Activated naive CD8-positive, alpha-beta T cell treated with anti-CD3 and anti-CD28 coated beads, Interleukin-2, amount 50 U/mL, for 24 hours (primary cell): ENCODE measurements at places on chromosomes 4 and X.

GRCh38 chr4:6390356-6390755 lies 82.1 kb downstream of the PPP2R2C start:
- DNase-seq, result no peak
- H3K4me3 ChIP-seq, result no peak overlapping the region
- H3K27me3 ChIP-seq, result peaks cover 8% of the 10 kb centered on the region
- no peaks in the 10 kb centered on the region for H3K4me1 ChIP-seq
- no peaks in the 10 kb centered on the region for H3K36me3 ChIP-seq

DNA sequence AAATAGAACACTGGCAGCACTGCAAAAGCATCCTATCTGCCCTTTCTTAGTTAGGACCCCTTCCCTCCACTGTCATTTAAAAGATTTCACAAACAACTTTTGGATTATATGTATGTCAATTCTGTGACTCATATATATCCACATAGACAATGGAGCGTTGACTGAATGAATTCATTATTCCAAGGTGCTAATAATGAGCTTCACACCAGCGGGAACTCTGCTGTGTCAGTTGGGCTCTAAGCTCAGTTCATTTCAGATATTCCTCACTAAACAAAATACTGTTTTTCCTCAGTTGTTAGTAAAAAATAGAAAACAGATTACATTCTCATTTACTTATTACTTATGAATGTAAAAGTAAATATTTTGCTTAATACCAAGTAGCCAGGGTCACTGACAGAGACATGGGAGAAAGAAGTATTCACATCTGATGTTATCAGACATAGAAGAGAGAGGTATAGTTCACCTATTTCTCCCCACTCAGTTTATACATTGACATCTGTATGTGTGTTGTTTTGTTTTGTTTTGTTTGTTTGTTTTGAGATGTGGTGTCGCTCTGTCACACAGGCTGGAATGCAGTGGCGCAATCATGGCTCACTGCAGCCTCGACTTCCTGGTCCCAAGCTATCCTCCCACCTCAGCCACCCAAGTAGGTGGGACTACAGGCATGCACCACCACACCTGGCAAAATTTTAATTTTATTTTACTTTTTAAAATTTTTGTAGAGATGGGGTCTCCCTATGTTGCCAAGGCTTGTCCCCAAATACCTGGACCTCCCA lies 10.9 kb downstream of the NFKB1 start:
- H3K27me3 ChIP-seq, result no peaks in the 10 kb centered on the region
- H3K27ac ChIP-seq, result no peak overlapping the region
- DNase-seq, result no peak
- no peak overlapping the region for H3K4me3 ChIP-seq
- H3K4me1 ChIP-seq, result peaks cover 76% of the 10 kb centered on the region

GRCh38 chr4:6918338-6918737 lies 8.7 kb downstream of the TBC1D14 start:
- peaks cover 3% of the 10 kb centered on the region for H3K36me3 ChIP-seq
- H3K4me1 ChIP-seq, result peaks cover 66% of the 10 kb centered on the region
- no peak for DNase-seq
- H3K4me3 ChIP-seq, result peak overlapping the region; percentile 45
- no peaks in the 10 kb centered on the region for H3K27me3 ChIP-seq

DNA sequence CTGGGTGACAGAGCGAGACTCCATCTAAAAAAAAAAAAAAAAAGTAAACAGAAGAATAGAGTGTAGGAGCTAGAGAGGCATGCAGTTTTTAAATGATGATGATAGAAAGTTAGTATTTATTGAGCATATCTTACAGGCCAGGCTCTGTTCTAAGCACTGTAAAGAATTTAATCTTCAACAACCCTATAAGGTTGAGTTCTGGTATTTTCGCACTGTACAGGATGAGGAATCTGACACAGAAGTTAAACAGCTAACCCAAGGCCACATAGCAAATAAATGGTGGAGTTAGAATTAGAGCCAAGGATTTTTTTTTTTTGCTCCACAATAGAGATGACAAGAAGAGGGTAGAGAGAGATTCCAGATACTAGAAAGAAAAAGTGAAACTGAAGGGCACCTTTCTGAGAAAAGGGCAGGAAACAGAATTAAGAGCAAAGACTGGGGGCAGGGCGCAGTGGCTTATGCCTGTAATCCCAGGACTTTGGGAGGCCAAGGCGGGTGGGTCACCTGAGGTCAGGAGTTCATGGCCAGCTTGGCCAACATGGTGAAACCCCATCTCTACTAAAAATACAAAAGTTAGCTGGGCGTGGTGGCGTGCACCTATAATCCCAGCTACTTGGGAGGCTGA lies 56.1 kb downstream of the KLHL5 start:
- peaks cover 36% of the 10 kb centered on the region for H3K36me3 ChIP-seq
- H3K4me3 ChIP-seq, result no peak overlapping the region
- peaks cover 21% of the 10 kb centered on the region for H3K4me1 ChIP-seq
- peak overlapping the region; percentile 17 for H3K27ac ChIP-seq
- no peaks in the 10 kb centered on the region for H3K27me3 ChIP-seq
- peak; percentile 10 for DNase-seq

- H3K4me3 ChIP-seq, result no peak overlapping the region
- no peak for DNase-seq
- no peak overlapping the region for H3K27ac ChIP-seq
Observed at GRCh38 chr4:42646999-42647541, 9.8 kb downstream of the ATP8A1 start.

DNA sequence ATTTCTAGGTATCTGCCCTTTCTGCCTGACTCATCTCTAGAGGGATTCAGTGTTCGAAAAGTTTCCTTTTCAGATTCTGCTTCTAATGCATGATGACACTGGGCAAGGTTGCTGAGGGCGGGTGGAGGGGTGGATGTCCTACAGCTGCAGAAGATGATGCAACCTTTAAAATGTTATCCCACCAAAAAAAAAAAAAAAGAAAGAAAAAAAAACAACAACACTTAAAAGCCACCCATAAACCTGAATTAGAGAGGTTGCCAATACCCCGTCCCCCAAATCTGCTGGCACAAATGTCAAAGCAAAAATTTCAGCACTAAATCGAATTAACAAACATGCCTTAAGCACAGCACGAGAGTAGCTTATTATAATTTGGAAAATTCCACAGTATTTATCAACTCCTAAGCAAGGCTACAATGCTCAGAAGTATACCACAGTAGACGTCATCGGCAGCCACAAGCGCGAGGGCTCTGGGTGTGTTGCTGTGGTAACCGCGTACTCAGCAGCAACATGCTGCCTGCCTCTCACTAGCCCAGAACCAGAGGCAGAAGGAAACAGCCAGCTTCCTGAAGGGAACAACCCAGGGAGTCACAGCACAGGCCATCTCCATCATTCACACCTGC lies 167.5 kb upstream of the MAP3K15 start:
- H3K36me3 ChIP-seq, result peaks cover 35% of the 10 kb centered on the region
- peak overlapping the region; percentile 98 for H3K27ac ChIP-seq
- peak; percentile 68 for DNase-seq
- H3K4me1 ChIP-seq, result peaks cover 88% of the 10 kb centered on the region
- no peaks in the 10 kb centered on the region for H3K27me3 ChIP-seq

GRCh38 chrX:112865464-112866025 lies 24.9 kb upstream of the AMOT start:
- no peak for DNase-seq
- H3K36me3 ChIP-seq, result no peaks in the 10 kb centered on the region
- H3K4me3 ChIP-seq, result no peak overlapping the region
- H3K27me3 ChIP-seq, result no peaks in the 10 kb centered on the region

DNA sequence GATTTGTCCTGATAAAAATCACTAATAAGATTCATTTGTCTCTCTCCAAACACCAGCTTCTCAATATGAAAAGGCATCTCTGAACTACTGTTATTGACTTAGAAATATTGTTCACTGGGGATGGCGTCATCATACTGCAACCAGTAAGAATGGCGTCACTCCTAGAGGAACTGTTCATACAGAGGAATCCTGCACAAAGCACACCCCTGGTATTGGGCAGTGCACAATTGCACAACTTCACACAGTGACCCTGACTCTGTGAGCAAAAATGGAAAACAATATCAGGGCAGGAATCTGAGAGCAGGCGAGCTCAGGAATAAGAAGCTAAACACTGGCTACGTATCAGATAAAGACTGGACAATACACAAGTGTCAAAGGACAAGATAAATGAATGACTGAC lies 66.7 kb upstream of the PNPLA4 start:
- no peak overlapping the region for H3K4me3 ChIP-seq
- H3K36me3 ChIP-seq, result no peaks in the 10 kb centered on the region
- DNase-seq, result no peak
- H3K4me1 ChIP-seq, result no peaks in the 10 kb centered on the region

DNA sequence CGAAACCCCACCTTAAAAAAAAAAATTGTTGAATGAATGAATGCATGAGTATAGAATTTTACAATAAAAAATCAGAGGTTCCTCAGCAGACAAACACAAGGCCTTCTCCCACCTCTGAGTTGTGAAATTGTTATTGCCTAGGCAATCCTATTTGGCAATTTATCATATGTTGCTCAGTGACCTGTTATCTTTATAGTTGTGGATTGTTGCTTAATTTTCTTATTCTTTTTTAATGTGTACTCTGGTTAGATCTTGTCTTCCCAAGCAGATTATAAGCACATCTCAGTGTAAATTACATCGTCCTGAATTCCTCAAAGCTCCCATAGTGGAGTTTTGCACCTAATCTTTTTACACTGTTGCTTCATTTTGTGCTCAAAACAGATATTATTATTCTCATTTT lies 71.9 kb downstream of the RBM47 start:
- H3K27me3 ChIP-seq, result no peaks in the 10 kb centered on the region
- H3K4me3 ChIP-seq, result no peak overlapping the region
- H3K4me1 ChIP-seq, result peaks cover 10% of the 10 kb centered on the region
- no peak overlapping the region for H3K27ac ChIP-seq
- H3K36me3 ChIP-seq, result no peaks in the 10 kb centered on the region

DNA sequence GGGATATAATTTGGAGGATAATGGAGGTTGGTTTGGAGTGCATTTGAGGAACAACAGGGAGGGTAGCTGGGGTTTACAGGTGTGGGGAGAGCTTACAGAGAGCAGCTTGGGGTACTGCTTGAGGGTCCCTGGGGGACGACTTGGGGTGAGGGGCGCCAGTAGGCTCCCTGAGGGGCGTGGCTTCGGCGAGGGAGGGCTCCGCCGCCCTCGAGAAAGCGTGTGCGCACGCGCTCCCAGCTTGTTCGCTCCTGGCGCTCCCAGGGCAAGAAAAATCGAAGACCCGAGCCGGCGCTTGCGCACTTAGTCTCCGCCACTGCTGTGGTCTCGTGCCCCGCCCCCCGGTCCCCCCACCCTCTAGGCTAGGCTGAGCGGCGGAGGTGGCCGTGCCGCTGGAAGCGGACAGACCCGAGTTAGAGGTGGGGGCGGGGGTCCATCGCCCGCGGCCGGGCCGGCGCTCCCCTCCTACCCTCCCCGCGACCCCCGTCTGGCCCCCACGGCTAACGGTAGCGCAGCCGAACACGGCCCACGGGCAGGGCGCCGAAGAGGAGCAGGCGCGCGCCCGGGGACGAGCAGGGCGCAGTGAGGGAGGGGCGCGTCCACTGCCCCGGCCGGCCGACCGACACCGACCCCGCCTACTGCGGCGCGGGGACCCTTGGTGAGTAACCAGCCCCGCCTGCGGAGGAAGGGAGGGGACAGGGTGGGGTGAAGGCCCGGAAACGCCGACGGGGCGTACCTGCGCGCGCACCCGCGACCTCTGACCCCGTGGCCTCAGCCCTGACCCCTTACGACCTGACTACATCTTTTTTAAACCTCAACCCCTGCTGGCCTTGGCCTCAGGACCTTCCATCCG lies 5.4 kb upstream of the CCDC120 start:
- peaks cover 33% of the 10 kb centered on the region for H3K4me1 ChIP-seq
- H3K4me3 ChIP-seq, result peak overlapping the region; percentile 83
- peak overlapping the region; percentile 86 for H3K27ac ChIP-seq
- peak; percentile 70 for DNase-seq
- no peaks in the 10 kb centered on the region for H3K36me3 ChIP-seq

GRCh38 chr4:55876387-55876786 lies 22.9 kb downstream of the EXOC1 start:
- peaks cover 37% of the 10 kb centered on the region for H3K36me3 ChIP-seq
- no peak overlapping the region for H3K27ac ChIP-seq
- H3K27me3 ChIP-seq, result no peaks in the 10 kb centered on the region
- no peak for DNase-seq

DNA sequence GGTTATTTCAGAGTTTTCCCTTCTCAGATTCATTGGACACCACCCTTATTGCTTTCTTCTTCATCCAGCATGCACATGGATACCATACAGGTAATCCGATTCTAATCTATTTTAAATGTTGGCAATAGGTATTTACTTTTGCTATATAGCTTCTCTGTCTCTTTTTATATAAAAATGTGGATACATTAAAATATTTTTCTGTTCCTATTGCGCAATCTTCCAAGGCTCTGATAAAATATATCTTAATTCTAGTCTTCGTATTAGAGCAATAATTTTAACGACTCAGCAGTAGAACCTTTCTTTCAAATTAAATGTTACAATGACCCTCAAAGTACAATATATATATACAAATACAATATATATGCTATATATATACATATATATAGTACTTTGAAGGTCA lies 239.8 kb downstream of the DCAF12L2 start:
- no peak overlapping the region for H3K27ac ChIP-seq
- no peaks in the 10 kb centered on the region for H3K4me1 ChIP-seq
- H3K27me3 ChIP-seq, result no peaks in the 10 kb centered on the region
- H3K4me3 ChIP-seq, result no peak overlapping the region
- H3K36me3 ChIP-seq, result no peaks in the 10 kb centered on the region

GRCh38 chrX:13266641-13267345 lies 53.1 kb downstream of the ATXN3L start:
- H3K27me3 ChIP-seq, result no peaks in the 10 kb centered on the region
- peaks cover 13% of the 10 kb centered on the region for H3K4me1 ChIP-seq
- no peak for DNase-seq
- no peak overlapping the region for H3K4me3 ChIP-seq
- no peaks in the 10 kb centered on the region for H3K36me3 ChIP-seq
- no peak overlapping the region for H3K27ac ChIP-seq

GRCh38 chr4:145530662-145531061 lies 49.0 kb downstream of the SMAD1 start:
- DNase-seq, result no peak
- H3K27me3 ChIP-seq, result peaks cover 3% of the 10 kb centered on the region
- no peaks in the 10 kb centered on the region for H3K4me1 ChIP-seq
- H3K36me3 ChIP-seq, result no peaks in the 10 kb centered on the region
- no peak overlapping the region for H3K27ac ChIP-seq

DNA sequence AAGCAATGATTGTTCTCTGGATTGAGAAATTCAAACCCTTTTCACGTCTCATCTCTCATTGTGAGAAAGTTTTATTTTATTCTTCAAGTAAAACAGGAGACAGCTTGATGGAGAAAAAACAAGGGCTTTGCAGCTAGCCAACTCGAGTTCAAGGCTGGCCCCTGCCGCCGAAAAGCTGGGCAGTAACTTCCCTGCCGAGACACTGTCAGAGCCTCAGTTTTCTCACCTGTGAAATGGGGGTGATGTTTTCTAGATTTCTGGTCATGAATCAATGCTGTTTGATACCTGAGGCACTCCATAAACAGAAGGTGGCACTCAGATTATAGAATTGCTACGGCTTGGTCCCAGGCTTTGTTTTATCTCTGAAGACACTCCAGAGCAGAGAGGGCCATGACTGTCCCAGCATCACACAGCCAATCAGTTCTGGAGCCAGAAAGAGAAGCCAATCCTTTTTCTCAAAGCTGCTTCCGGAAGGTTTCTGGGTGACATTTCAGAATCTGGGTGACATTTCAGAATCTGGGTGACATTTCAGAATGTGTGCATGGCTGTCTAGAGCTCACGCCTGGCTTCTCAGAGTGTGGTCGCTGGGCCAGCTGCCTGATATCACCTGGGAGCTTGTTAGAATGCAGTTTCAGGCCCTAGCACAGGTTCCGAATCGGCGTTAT lies 33.2 kb downstream of the HMX1 start:
- no peak overlapping the region for H3K4me3 ChIP-seq
- no peaks in the 10 kb centered on the region for H3K4me1 ChIP-seq
- H3K27me3 ChIP-seq, result peaks cover 3% of the 10 kb centered on the region
- no peak for DNase-seq
- no peaks in the 10 kb centered on the region for H3K36me3 ChIP-seq
